ENCODE measurements at places on chromosomes 5 and 9.

DNA sequence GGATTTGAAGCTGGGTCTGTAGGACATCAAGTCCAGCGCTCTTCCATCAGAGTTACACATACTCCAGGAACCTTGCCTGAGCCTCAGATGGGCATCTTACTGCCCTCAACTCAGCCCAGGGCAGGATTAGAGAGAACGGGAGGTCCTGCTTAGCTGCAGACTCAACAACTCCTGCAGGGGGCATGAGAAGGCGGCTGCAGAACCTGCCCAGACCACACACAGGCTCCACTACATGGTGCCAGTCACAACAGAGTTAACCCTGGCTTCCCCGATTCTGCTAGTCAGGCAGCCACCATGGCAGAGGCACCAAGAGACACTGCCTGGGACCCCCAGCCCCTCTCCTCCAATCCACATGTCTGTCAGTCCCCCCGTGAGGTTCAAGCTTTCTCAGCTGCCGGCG lies 23.9 kb upstream of the CPLX2 start:
- no peak for DNase-seq

DNA sequence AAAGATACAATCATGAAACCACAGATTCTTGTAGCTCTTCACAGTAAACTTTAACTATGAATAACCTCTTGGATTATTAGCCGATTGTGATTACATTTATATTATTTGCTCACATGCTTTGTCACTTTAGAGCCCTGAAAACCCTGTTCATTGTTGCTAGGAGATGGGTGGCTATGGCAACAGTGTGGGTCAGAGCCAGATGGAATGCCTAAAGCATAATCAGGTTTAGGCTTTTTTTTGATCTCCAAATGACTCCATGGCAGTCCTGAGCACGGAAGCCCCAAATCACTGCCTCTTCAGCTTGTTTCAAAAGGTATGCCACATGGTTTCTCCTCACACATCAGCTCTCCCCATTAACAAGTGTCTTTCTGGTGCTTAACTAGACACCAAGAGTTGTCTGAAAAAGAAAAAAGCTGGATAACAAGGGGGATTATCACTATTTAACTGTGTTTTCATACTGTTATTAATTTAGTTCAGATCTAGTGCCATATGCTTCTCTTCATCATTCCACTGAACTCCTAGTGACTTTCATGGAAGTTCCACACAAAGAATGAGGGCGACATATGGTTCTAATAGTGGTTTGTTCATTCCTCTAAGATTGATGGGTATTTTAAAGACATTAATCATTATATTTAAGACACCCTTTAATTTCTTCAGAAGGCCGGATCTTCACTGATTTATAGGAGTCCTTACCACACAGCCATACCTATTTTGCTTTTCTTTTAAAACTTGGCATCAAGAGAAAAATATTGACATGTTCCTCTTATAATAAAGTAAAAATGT lies 88.8 kb upstream of the PAM start:
- DNase-seq = no peak

GRCh38 chr9:106218854-106219253 lies 524.5 kb downstream of the TMEM38B start:
- DNase-seq = no peak

- no peak for DNase-seq
Observed at GRCh38 chr9:1404940-1405339, 354.8 kb downstream of the DMRT2 start.

All from KG1 (cell line).